Smooth muscle cell of the brain vasculature (primary cell): ENCODE measurements at places on chromosomes 7 and 10.

GRCh38 chr10:59606551-59606961, 103.1 kb downstream of the SLC16A9 start:
- DNase-seq, result no peak

- no peak for DNase-seq
These were observed 45.8 kb upstream of the PRSS58 start for GRCh38 chr7:142303650-142304049.

GRCh38 chr10:101493249-101493648, 94.8 kb downstream of the POLL start:
- no peak for DNase-seq

DNA sequence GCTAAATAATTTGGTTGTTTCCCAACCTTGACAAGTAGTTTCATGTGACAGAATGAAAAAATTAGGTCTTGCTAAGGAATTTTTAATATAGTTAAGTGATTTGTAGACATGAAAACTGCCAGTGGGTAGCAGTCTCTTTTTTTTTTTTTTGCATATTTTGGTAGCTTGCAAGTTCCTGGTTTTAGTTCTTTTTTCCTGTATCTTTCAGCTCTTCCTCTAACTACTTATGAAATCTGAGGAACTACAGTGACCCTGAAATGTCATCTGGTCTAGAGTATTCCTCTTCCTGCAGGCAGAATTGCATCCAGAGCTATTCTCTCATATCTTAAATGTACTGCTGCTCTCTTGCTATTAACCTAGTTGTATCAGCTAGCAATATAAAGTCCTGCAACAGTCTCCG, 160.4 kb downstream of the HDAC9 start:
- no peak for DNase-seq

DNA sequence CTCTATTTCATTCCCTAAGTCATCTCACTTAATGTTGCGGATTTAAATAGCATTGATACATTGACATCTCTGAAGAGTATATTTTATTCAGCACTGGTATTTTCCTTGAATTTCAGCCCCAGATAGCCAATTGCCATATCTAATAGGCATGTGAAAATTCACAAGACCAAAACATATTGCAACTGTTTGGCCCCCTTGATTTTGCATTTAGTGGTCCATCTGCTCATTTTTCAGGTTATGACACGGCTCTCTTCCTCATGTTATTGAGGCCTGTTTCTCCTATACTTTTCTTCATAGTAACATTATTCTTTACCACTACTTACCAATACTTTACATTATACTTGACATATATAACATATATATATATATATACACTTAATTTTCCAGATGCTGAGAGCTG, 43.7 kb downstream of the MKLN1 start:
- no peak for DNase-seq

DNA sequence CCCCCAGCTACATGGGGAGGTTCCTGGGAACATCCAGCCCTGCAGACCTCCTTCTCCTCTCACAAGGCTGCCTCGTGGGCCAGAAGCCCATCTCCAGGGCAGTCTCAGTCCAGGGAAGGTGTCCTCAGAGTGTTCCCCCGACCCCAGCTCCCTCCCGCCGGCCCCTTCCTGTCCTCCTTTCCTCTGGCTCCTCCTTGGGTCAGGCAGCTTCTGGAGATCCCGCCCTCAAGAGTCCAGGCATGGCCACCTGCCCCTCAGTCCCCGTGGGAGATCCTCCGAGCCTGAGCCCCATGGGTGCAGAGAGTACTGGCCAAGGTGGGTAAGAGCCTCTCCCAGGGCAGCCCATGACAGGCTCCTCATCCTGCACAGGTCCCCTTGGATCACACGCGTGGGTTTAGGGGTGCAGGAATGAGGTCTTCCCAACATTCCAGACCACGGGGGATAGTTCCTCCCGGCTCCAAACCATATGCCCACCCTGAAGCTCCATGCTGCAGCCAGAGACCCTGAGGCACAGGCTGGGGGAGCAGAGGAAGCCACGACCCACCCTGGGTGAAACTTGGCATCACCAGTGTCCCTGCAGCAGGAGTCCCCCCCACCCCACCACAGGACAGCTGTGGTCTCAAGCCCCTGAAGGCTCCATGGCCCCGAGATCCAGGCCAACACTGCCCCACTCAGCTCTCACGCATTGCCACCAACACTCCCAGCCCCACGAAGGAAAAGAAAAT, 65.5 kb downstream of the OAT start:
- DNase-seq, result no peak

GRCh38 chr10:55410415-55410885, 609.4 kb upstream of the PCDH15 start:
- DNase-seq, result no peak

- DNase-seq, result no peak
These were observed 19.9 kb upstream of the LMOD2 start for GRCh38 chr7:123635551-123636359.

DNA sequence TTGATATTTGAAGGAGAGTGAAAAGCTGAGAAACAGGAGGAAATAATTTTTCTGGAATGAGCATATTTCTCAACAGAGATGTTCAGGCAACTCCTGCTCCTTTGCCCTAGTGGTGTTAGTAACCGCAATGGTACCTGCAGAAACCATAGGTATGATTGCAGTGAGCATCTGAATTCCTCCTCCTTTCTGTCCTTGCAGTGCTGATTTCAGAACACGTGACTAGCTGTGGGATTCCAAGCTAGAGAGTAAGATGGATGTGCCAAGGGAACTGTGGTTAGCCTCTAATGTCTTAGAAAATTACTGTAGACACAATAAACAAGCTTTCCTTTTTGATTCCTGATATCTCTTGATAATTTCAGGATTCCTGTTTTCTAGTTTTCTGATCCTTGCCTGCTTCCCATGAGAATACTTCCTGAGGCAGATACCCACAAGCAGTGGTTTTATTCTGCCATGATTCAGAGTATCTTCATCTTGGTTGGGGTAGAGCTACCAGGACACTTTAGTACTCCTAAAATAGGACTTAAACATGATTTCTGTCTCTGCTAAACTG, 27.5 kb downstream of the LRGUK start:
- DNase-seq, result no peak

DNA sequence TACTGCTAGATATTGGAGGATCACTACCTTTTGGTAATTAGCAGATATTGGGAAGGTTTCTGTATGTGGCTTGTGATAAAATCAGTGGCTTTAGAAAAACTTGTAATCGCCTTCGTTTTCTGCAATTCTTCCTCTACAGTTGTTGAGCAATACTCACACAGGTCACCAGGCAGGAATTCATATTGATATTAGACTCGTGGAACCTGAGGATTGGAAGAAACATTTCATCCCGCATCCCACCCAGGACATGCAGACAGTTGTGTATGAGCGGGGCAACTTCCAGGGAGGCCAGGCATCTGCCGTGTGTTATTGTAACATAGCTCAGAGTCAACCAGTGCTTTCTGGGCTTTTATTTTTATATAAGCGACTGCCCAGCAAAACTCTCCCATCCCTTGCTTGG, 821.3 kb downstream of the LRMDA start:
- DNase-seq, result no peak

GRCh38 chr10:86355571-86356038, 11.0 kb downstream of the GRID1 start:
- no peak for DNase-seq

DNA sequence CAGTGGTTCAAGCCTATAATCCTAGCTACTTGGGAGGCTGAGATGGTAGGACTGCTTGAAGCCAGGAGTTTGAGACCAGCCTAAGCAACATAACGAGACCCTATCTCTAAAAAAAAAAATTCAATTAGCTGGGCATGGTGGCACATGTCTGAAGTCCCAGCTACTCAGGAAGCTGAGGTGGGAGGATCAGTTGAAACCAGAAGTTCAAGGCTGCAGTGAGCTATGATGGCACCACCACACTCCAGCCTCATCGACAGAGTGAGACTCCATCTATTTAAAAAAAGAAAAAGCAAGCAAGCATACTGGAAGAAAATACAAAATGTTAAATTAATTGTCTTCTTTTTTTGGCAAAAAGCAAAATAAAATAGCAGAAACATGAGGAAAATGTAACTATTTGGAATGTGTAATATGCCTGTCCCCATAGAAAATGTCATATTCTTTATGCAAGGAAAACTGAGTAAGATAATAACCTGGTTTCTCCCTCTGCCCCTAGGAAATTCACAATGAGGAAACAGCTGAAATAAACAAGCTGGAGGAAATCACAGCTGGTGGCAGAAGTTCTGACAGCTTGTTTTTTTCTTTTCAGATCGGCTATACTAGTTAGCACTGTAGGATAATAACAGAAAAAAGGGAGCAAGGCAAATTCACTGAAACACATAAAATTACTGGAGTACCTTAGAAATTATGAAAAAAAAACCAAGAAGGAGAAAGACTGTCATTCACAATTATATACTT, 48.5 kb downstream of the HERPUD2 start:
- peak; percentile 13 for DNase-seq

- DNase-seq, result no peak
These were observed 776 bp downstream of the PEX1 start for GRCh38 chr7:92527300-92528187.

DNA sequence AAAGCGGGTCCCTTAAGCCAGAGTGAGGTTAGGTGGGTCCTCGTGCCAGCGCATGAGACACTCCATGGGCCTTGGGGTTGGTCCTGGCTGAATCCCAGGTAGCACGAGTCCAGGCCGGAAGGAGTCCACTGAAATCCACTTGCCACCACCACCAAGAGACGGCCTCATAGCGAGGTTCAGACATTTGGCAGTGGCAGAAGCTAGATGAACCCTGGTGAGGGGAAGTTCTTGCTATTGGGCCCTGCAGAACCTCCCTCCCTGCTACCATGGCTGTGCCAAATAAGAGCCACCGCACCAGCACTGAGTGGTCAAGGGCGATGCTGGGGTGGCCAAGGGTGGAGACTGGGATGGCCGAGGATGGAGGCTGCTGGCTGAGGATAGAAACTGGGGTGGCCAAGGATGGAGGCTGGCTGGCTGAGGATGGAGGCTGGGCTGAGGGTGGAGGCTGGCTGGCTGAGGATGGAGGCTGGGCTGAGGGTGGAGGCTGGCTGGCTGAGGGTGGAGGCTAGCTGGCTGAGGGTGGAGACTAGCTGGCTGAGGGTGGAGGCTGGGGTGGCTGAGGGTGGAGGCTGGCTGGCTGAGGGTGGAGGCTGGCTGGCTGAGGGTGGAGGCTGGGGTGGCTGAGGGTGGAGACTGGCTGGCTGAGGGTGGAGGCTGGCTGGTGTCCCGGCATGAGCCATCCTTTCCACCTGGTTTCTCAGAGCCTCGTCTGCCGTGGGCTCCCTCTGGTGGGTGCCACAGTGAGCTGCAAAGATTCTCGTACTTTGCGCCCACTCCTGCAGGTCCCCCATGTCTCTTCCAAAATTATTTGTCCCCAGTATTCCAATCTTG, 88.2 kb downstream of the ELFN1 start:
- DNase-seq, result no peak
